ENCODE measurements at places on chromosomes 5 and 9. TPM values are rescaled to one million over a fixed set of nuclear protein-coding genes. Genes with fewer than 3 reads are reported as not detected.

- no peak overlapping the region for H3K4me3 ChIP-seq
- H3K36me3 ChIP-seq = peaks cover 17% of the 10 kb centered on the region
- DNase-seq = no peak
- peaks cover 9% of the 10 kb centered on the region for H3K27me3 ChIP-seq
Observed at GRCh38 chr9:95808011-95808410, 67.5 kb upstream of the ERCC6L2 start.

- no peaks in the 10 kb centered on the region for H3K36me3 ChIP-seq
- no peaks in the 10 kb centered on the region for H3K4me1 ChIP-seq
- peaks cover 3% of the 10 kb centered on the region for H3K27me3 ChIP-seq
- H3K27ac ChIP-seq = no peak overlapping the region
- no peak for DNase-seq
Observed at GRCh38 chr9:16386827-16387077, 483.7 kb downstream of the BNC2 start.

DNA sequence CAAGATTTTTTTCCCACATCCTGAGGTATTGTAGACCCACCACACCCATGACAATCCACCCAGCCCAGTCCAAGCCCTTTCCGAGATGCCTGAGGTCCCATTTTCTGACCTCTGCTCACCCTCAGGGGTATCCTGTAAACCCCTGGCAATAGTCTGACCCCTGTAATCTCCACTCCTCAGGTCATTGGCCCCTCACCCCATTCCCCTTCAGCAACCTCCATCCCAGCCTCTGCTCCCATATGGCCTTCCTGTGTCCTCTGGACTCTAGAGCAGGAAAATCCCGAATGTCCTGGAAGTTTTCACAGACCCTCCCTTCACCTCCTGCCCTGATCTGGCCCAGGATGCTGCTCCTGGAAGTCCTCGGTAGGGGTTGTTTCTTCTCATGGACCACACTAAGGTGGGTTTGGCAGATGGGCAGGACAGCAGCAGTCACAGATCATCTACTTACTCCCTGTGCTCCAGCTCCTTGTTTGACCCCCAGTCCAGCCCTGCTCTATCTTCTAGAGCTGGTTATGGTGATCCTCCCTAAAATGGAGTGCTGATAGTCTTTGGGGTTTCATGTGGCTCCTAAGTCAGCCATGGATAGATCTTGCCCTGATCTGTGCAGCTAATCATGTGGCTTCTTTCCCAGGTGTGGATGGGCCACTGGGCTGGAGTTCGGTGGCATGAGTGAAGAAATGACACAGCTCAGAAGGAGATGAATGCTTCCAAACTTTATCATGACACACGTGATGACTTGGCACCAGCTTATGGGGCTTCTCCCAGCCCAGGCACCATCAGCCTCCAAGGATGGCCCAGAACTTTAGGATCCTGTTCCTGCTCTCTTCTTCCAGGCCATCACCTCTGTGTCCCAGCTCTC lies 12.0 kb upstream of the ACSL6 start:
- no peak overlapping the region for H3K4me3 ChIP-seq
- peaks cover 25% of the 10 kb centered on the region for H3K4me1 ChIP-seq
- no peak overlapping the region for H3K27ac ChIP-seq
- H3K27me3 ChIP-seq = peaks cover 17% of the 10 kb centered on the region
- no peak for DNase-seq
- no peaks in the 10 kb centered on the region for H3K36me3 ChIP-seq

DNA sequence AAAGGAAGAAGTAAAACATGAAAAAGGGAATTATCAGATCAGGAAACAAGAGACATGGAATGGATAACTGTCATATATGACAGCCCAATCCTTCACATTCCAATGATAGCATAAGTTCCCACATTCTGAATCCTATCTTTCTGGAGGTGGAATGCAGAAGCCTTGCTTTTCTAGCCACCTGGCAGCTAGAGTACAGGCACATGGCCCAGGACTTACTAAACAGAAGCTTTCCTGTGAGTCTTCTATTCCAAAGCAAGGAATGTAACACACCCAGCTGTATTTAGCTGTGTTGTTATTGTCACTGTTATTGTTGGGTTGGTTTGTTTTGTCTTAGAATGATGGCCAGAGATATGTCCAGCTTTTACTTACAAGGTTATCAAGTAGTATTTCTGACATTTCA lies 780.5 kb upstream of the ZNF608 start:
- no peak overlapping the region for H3K27ac ChIP-seq
- no peak for DNase-seq
- no peak overlapping the region for H3K4me3 ChIP-seq
- H3K4me1 ChIP-seq = no peaks in the 10 kb centered on the region
- H3K27me3 ChIP-seq = no peaks in the 10 kb centered on the region

Gene C9orf50
- polyA plus RNA-seq = not detected

Gene MCTP1
- polyA plus RNA-seq = 2.1 TPM

Gene FGF10
- not detected for polyA plus RNA-seq

Gene EQTN
- polyA plus RNA-seq = not detected

Gene IRGM
- polyA plus RNA-seq = 4.0 TPM
